ENCODE measurements at places on chromosomes 3 and 15.
A peak's percentile ranks its signal among the peaks of the same experiment; 100 is the strongest.

DNA sequence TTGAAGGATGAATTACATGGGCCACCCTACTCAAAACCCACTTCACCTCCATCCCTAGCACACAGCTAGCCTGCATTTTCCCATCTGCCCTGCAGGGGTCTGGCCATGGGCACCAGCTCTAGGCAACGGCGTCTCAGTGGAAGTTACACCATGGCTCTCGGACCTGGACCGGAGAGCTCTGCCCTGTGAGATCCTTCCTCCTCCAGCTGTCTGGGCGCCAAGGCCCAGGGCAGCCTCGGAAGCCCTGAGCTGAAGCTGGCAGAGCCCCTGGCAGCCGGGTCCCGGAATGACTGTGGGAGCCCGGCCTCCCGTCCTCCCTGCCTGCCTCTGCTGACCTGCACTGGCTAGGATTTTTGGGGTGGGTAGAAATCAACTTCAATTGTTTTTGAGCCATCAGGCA lies 98.9 kb downstream of the CHSY1 start:
- DNase-seq = no peak

DNA sequence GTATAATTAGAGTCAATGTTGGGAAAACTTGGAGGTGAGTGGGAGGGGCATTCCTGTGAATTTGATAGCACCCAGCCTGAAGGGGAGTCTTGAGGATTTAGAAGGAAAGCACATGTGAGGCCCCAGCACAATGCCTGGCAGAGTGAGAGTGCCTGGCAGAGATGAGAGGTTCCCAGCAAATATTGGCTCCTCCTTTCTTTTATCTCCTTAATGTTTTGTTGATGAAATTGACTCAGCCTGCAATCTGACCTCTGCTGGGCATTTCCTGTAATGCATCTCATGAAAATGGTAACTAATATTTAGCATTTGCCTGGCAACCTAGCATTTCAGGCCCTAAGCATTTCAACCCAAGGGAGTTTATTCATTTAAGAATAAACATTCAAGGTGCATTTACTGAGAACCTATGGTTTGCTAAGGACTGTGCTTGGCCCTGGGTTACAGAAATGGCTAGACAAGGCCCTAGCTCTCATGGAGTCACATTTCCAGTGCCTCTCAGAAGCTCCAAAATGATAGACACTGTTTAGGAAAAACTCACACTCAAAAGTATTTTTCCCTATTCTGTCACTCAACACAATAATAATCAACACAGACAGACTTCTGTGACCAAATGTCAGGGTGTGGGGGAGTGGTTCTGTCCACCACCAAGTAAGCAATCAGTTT lies 19.0 kb downstream of the PDHB start:
- no peak for DNase-seq

DNA sequence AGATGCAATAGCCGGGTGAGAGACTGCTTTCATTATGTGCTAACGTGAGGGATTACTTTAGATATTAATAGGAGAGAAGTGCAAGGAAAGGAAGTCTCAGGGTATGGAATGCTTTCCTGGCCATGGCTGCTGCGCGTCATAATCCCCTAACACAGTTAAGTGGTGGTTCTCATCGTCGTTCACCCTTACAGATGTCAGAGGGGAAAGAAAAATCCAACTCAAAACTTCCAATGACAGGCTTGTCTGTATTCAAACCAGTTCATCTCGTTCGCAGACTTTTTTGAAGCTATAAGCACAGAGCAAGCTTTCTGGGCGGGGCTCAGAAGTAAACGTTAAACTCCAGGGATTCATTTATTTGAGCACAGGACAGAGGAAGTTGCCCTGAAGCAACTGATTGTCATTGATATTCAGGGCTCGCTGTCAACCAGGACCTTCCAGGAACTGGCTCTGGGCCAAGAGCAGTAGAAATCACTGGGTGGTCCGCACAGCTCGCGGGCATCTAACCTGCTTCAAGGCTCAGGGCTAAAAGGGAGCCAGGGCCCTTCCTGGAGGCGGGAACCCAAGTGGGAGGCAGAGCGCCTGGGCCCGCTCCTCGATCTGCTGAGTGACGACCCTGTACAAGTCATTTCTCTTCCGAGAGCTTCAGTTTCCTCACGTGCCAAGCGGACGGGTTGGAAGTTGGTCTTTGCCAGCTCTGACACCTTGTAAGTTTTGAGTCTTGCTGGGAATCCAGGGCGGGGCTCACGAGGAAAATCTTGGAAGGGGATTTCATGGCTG lies 1.1 kb upstream of the LPP start:
- DNase-seq = no peak

DNA sequence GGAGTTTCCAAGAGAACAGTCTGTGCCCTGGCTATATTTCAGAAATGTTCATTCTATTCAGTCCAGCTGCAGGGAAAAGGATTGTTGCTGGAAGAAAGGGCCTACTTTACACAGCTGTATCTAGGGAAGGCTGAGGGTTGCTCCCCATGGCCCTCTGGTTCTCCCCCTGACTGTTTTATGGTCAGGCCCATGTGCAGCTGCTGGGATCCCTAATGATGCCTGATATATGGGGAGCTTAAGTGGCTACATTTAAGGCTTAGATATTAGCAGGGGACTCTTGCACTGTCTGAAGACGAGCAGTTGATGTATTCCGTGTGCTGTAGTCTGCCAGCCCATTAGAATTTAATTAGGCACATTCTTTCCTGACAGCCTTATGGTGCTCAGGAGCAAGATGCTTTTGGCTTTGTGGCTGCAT lies 72.0 kb downstream of the FAM43A start:
- no peak for DNase-seq

DNA sequence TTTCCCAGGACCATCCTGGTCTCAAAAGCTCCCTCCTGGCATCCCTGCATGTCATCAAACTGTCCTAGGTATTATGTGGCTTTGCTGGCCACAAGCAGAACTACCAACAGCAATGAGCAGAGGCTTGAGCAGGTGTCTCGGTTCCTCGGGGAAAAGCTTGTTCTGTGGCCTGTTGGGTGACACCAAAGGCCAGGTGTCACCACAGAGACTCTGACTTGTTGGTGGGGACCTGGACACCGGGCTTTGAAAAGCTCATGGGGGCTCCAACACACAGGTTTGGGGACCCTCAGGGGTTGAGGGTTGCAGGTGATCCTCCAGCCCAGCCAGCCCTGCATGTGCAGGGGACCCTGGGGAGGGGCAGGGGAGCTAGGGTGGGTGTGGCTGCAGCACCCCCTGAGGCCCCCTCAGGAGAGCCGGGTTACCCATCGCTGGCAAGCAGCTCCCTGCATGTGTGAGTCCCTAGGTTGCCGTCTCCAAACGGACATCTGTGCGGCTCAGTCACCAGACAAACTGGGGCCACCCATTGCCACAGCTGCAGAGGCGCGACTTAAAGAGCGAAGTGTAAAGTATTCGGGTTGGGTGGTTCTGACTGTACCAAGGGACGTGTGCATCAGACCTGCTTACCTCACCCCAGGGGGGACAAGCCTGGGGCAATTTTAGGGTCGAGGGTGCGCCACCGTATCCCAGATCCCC lies 140.1 kb downstream of the CHSY1 start:
- DNase-seq = no peak

- DNase-seq = no peak
These were observed 696 bp upstream of the SNRK start for GRCh38 chr3:43285644-43286043.

GRCh38 chr3:136714020-136714419 lies 38.2 kb downstream of the STAG1 start:
- no peak for DNase-seq

DNA sequence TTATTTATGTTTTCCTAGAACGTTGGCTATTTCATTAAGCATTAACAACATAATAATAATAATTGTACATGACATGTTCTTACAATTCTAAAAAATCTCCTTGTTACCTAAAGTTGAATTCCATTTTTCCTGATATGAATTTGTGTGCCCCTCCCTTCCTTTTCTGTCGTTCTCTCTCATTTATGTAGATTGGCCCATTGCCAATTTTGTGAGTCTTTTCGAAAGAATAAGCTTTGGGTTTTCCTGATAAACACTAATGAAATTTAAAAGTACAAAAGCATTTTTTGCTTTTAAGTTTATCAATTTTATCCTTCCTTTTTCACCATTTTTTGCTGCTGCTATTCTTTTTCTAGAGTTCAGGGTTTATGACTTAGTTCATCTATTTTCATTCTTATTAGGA lies 44.9 kb downstream of the PRR23E start:
- no peak for DNase-seq

GRCh38 chr3:42247576-42248027 lies 18.4 kb downstream of the CCK start:
- DNase-seq = peak; percentile 32

- DNase-seq = no peak
These were observed 318.6 kb downstream of the FHIT start for GRCh38 chr3:60932643-60933042.

- DNase-seq = no peak
These were observed 36.6 kb downstream of the GSK3B start for GRCh38 chr3:120057626-120058025.

GRCh38 chr15:101026656-101027272 lies 107.6 kb downstream of the LRRK1 start:
- no peak for DNase-seq

- DNase-seq = no peak
These were observed 99.9 kb downstream of the LINGO1 start for GRCh38 chr15:77532846-77533245.

GRCh38 chr3:86702381-86702958 lies 288.5 kb downstream of the VGLL3 start:
- no peak for DNase-seq

DNA sequence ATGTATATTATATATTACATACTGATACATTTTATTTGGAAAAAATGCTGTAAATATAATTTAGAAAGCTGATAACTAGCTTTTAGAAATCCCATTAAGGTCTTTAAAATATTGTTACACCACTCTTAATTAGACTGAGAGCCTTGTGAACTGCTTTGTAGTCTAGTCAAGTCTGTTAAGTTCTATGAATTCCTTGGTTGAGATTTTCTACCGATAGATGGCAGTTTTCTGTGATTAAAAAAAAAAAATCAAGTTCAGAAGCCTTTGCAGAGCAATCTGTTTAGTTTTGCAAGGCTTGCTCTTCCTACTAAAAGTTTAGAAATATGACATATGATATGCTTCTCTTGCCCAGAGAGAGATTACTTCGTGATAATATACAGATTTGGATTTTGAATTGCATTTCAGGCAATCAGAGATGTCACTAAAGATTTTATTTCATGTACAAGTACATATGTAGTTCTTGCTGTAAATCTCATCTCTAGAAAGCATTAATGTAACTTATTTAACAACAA lies 60.4 kb upstream of the SLITRK3 start:
- DNase-seq = no peak

DNA sequence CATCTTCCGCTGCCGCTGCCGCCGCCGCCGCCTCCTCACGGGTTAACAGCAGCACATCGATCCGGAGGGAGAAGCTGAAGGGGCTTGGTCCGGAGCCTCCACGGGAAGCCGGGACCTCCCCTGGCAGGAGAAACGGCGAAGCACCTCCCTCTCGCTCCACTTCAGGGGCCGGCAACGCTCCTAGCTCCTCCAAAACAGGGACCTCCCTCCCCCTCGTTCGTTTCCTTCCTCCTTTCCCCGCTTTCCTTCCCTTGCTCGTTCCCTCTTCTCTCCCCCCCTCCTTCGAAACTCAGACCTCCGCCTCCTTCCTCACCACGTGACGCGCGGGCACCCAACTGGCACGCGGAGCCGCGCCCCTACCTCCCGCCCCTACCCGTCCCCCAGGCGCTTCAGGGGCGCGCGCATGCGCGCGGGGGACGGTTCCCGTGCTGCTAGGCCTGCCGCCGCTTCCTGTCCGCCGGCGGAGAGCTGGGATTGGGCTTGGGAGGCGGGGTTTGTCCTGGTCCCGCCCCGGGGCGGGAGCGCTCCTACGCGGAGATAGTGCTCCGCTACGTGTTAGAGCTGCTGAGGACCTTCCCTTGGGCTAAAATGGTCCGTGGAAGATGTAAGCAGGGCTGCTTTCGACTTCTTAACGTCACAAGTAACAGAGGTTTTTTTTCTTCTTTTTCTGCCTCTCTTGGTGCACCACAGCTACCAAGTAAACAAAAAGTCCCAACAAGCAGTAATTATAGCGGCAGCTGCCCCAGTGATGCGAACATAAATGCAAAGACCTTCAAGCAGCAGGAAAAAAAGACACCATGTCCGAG lies at the start of gene ADAM10:
ADAM10 (minus strand) TSS at position 176 of the 806 bp plus-strand sequence; CDS start at position 3, 173 bp downstream.
- DNase-seq = peak; percentile 98

All from stimulated activated CD4-positive, alpha-beta T cell treated with anti-CD3 and anti-CD28 coated beads, Interleukin-1b, Interleukin-23, amount 100 ng/mL, for 1 hour (primary cell).